ENCODE measurements at places on chromosomes 16 and 17. TPM values are rescaled to one million over a fixed set of nuclear protein-coding genes. Genes with fewer than 3 reads are reported as not detected.
A peak's percentile ranks its signal among the peaks of the same experiment; 100 is the strongest.

Gene BMERB1
- 64.3 TPM for total RNA-seq

Gene MFAP4
- total RNA-seq: 20.2 TPM

DNA sequence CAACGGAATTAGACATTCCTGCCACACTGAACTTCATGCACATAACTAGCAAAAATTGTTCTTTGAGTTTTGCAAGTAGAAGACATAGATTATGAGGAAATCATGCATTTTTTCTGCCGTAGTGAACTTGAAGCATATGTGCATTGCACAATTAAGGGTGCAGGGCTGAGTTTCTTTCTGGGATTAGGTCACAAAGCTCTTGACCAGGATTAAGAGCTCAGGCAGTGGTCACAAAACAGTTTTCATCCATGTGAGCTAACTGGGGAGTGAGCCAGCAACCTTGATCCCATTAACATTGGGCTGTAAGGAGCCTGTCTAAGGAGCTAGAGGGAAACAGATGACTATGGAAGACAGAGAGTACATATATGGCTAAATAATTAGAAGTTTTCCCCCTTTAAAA, 143.7 kb downstream of the PMP22 start:
- no peak for DNase-seq

DNA sequence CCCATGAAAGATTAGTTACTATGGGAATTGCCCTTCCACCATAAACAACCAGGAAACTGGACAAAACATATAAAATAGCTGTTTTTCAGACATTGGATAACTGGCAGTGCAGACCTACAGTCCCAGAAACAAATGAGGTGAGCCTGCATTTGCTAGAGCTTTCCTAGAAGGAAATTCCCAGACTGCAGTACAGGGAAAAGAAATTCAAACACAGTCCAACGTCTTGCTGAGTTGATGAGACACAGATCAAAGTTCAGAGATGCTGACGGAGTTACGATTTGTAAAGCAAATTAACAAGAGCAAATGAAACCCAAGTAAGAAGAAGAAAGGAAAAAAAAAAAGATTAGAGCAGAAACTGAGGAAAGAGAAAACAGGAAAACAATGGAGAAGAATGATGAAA, 41.3 kb upstream of the MNT start:
- DNase-seq: no peak

- DNase-seq: no peak
These were observed 20.0 kb upstream of the WFIKKN1 start for GRCh38 chr16:610513-611381.

- no peak for DNase-seq
These were observed 23.0 kb downstream of the KCNJ16 start for GRCh38 chr17:70098030-70098429.

Gene AOC2
- 0.25 TPM for total RNA-seq

- no peak for DNase-seq
These were observed 31.9 kb downstream of the ZC3H18 start for GRCh38 chr16:88602091-88602490.

DNA sequence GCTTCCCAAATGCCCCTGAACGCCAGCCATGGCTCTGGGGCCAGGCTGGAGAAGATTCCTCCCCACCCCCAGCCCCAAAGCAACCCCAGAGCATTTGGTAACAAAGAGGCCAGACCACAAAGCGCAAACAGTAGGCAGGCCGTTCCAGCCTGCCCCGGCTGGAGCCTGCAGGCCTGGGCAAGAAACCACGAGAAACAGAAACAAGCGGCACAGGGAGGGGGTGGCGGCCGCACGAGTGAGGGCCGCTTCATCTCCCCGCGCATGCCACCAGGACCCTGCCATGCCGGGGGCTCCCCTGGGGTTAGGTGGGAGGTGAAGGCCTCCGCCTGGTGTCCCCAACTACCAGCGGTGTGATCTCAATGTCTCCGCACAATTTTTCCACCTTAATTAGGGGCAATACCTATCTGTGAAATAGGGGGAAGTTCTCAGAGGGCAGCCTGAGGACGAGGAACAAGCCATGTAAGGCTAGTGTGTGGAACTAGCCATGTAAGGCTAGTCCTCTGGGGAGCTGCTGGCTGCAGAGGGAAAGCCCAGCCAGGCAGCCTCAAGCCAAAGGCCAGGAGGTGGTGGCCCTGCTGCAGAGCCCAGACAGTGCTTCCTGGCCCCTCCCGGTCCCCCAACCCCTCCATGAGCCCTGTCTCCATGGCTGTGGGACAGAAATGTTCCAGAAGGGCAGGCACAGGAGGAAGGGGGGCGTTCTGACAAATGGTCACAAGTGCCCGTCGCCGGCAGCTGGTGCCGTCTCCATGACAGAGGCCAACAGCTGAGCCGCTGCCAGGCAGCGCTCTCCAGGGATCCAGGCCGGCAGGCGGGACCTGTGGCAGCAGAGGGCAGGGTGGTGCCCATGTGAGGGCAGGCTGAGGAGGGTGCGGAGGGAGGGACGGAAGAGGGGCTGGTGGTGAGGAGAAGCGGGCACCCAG, 14.5 kb upstream of the MTSS2 start:
- DNase-seq: no peak

DNA sequence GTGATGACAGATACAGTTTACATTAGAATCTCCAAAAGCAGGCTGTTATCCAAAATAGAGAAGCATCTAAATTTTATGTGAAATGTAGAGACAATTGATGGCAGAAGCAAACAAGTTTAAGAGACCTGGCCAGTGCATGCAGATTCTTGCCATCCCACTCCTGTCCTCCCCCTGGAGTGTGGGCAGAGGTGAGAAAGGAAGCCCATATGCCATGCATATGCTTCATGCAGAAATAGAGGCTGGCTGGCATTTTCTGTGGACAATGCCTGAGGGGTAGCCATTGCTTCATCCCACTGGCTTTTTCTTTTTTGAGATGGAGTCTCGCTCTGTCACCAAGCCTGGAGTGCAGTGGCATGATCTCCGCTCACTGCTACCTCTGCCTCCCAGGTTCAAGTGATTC, 382.1 kb downstream of the RBFOX1 start:
- no peak for DNase-seq

DNA sequence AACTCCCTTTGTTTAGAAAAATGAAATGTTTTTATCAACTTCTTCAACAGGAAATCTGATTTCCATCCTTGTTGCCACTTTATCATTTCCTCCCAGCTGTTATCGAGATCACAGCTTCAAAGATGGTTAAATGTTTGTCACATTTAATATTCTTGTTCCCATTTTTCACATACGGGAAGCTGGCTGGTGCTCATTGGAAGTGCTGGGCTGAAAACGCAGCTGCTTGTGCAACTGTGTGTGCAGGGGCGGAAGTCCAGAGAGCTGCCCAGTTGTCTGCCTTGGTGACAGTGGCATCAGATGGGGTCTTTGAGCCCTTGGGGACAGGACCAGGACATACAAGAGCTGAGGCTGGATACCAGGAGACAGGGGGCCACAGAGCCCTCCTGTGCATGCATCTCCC, 549.2 kb upstream of the CDH11 start:
- DNase-seq: no peak

- DNase-seq: peak; percentile 38
These were observed 280.2 kb downstream of the SEC14L1 start for GRCh38 chr17:77420804-77421629.

DNA sequence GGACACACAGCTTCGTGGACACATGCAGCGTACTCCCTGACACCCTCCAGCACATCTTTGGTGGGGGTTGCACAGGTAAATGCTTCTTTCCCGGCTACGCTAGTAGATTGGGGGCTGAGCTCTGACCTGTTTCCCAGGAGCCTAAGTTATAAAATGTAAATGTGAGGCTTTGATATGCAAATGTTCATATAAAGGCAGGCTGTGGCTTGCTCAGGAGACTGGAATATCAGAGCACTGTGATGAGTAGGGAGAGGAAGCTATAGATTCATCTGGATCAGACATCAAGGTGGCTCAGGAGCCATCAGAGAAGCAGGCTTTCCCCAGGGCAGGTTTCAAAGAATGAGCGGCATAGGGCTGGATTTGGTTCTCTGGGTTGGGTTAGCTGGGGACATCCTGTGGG, 3.4 kb upstream of the ETV4 start:
- DNase-seq: no peak

DNA sequence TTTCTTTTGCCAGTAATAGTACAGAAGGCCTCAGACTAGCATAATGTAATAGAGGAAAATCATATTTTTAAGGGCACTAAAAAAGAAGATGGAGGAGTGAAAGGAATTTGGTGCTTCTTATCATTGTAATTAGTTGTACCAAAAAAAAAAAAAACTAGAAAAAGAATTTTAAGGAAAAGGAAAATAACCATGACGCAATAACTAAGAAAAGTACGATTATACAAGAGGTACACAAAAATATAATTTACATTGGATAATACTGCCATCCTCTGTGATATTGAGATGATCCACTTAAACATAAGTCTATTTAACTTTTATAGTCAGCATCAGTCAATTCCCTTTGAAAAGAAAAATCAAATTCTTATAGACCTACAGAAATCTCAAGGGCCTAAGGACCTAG, 146.7 kb upstream of the IRX5 start:
- no peak for DNase-seq

GRCh38 chr17:35141681-35142466, at the start of gene NLE1:
Gene NLE1 (minus strand): TSS chr17:35142303. CDS start chr17:35142275, 28 bp downstream.
- DNase-seq: peak; percentile 78

- DNase-seq: peak; percentile 15
These were observed 16.3 kb downstream of the SCN4A start for GRCh38 chr17:63956296-63956920.

DNA sequence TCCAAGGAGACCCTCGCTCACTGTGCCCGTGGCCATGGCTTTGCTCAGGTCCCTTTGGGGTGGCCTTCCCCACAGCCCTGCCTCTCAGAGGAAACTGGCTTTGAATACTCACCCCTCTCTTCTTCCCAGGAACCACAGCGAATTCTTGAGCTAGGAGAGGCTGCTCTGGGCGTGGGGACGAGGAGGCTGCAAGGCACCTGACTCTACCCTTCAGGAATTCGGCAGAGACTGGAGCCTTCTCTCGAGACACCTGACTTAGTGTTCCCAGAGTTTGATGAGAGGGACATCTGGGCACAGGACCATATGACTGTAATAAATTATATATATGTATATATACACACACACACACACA, 6.2 kb downstream of the LLGL2 start:
- no peak for DNase-seq

GRCh38 chr16:46733319-46733830, 14.8 kb downstream of the MYLK3 start:
- no peak for DNase-seq

Gene KRT39
- not detected for total RNA-seq

DNA sequence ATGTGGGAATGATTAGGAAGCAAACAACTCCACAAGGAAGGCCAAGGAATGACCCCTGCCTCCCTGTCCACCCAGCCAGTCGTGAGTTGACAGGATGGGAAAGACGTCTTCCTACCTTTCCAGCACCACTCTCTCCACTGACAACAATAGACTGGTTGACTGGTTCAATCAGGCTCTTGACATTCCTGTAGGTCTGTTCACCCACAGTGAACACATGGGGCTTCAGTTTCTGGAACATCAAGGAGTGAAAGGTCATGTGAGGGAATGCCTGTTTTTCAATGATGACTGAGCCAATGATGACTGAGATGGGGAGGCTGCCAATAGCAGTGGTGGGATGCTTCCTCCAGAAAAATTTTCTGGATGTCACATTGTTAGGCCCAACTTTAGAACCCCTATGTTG, 9.6 kb downstream of the MYO19 start:
- no peak for DNase-seq

Gene CRHR1
- total RNA-seq: not detected

- peak; percentile 2 for DNase-seq
These were observed 453.3 kb downstream of the KCNJ2 start for GRCh38 chr17:70622368-70623260.

Gene HSD17B1
- 4.7 TPM for total RNA-seq

Gene OR2C1
- not detected for total RNA-seq

Gene MTSS2
- total RNA-seq: 8.3 TPM

DNA sequence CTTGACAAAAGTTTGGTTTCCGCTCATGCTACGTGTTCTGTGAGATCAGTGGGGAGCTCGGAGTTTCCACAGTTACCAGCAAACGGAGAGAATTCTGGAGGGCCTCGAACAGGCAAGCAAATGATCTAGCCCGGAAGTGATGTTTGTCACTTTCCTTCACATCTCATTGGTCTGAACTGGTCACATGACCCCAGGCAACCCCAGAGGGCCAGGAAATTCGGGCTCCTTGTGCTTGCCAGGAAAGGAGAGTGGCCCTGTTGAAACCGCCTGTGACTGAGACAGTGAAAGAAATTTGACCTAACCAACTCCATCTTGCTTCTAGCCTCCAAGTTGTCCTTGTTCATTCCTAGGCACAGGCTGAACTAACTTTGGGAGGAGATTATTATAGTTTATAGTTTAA, 23.0 kb downstream of the SPPL2C start:
- DNase-seq: no peak

GRCh38 chr16:15961060-15961511, 11.7 kb downstream of the ABCC1 start:
- peak; percentile 29 for DNase-seq

DNA sequence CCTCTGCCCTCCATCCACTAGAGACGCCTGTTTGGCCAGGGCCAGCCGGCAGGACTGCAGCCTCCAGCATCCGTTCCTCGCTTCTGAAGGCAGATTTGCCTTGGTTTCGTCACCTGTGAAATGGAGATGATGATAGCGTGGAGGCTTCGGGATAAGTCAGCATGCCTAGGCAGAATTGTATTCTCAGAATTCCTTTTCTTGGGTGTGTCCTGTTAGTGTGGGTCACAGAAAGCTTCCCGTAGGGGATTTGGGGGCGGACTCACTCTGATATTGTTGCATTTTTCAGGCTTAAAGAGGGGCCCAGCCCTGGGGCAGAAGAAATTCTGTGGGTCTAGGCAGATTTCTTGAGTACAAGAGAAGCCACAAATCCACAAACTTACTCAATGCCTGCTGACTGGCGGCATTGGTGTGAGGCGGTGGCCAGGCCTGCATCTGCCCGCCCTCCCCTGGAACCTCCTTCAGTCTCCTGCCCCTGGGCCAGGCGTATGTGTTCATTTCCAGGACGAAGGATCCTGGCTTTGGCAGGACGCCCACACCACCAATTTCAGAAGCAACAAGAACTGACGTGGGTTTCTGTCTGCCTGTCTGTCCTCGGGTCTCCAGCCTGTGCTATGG, 17.6 kb downstream of the CCDC42 start:
- peak; percentile 46 for DNase-seq

All from fibroblast of the aortic adventitia (primary cell).